KG1 (cell line): ENCODE measurements at places on chromosomes 2 and 18.

DNA sequence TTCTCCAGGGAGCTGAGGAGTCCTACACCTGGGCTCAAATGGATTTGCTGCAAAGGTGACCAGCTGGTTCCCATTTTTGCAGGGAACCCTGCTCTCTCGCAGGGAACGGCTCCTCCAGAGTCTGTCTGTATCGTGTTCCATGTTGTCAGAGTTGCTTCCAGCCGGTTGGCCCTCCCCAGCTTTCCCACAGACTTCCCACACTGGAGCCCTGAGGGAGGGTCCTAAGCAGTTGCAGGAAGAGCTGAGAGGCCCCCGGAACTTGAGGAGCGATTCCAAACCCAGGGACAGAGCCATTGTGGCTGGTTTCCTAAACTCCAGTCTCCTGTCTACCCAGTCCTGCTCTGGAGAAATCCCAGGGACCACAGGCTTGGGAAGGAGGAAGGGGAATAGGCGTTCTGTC is 121.7 kb upstream of the PPP1CB start:
- DNase-seq = no peak

DNA sequence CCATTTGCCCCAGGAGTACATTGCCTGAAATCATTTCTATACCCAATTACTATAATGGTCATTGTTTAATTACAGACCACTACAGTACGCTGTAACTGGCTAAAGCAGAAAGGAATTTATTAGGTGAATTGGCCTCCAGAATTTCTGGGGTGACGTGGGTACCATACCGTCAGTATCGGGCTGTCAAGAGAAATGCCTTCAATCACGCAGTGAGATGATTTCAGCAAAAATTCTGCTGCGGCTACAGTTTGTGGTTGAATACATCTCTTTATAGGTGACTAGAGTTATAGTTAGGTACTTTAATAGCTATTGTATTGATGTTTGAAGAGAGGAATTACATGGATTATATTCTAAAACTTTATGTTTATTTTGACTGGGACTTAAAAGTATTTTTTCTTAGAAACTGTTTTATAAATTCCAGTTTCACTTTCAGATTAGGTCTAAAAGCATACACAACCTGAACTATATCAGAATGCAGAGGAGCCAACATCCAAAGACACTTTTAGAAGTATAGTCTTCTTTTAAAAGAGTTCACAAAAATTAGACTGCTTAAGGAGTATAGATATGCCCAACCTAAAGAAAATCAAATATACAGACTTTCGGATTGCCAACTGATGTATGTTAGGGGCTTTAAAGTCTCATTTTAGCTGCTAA is 128.4 kb downstream of the TTC27 start:
- no peak for DNase-seq

- no peak for DNase-seq
These were observed 175.7 kb downstream of the ASB1 start for GRCh38 chr2:238602223-238602960.

DNA sequence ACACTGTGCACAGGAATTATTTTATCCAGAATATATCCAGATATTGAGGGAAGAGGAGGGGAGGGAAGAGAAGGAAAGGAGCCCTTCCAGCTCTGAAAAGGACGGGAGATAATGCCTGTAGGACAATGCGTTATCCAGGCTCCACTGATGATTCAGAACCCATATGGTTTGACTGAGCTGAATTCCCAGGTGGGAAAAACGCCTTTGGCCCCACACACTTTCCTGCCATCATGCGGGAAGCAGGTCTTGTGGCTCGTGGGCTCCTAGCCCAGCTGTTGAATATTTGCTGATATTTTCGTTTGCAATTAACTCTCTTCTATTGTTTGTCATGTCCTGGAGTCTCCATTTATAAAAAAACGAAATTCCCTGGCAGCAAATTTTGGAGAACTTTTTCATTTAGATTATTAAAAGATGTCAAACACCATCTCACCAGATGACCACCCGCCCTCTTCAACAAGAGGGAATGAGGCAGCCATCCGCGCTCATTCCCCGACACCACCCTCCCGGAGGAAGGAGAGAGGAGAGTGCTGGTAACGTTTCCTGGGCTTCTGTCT is 8.9 kb downstream of the COL6A3 start:
- no peak for DNase-seq

DNA sequence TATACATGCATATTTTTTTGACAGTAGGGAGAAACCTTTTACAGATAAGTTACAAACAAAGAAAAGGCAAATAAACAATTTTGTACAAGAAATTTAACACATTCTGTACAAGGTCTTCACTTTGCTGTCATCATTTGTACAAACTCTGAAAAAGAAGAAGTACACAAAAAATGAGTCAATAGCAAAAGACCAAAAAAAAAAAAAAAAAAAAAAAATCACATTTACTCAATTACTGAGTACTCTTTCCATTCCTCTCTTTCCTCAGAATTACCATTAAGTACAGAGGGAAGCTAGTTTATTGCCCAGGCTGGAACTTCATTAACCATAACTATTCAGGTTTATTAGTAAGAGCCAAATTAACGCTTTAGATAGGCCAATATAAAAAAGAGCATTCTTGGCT is 5.6 kb upstream of the STPG4 start:
- DNase-seq = no peak
